Central memory CD4-positive, alpha-beta T cell (primary cell): ENCODE measurements at places on chromosomes 13 and 19.

GRCh38 chr13:94395860-94396259 is 83.6 kb downstream of the DCT start:
- DNase-seq: no peak

- no peak for DNase-seq
These were observed 339.1 kb downstream of the ZNF536 start for GRCh38 chr19:30711296-30711695.

GRCh38 chr13:97069050-97069815 is 75.0 kb upstream of the OXGR1 start:
- DNase-seq: no peak

DNA sequence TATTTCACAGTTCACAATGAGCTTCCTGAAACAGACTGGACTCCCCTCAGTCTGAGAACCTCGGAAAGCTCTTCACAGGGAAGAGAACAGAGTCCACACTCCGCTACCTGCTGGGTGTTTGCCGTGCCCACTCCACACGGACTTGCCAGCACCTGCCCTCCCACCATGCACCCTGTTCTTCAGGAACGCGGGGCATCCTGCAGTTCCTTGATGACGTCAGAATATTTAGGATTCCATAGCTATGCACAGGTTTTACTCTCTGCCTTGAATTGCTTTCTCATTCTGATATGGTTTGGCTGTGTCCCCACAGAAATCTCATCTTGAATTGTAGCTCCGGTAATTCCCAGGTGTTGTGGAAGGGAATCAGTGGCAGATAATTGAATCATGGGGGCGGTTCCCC is 74.4 kb upstream of the FARP1 start:
- no peak for DNase-seq

- DNase-seq: no peak
These were observed 16.1 kb downstream of the ZNF816 start for GRCh38 chr19:52946322-52947310.
